Endodermal cell (in vitro differentiated cells): ENCODE measurements at places on chromosomes 12 and 14.
A peak's percentile ranks its signal among the peaks of the same experiment; 100 is the strongest.

- no peaks in the 10 kb centered on the region for H3K36me3 ChIP-seq
- DNase-seq = no peak
- H3K27ac ChIP-seq = no peak overlapping the region
- H3K4me1 ChIP-seq = no peaks in the 10 kb centered on the region
- no peak overlapping the region for H3K4me3 ChIP-seq
- peaks cover 52% of the 10 kb centered on the region for H3K27me3 ChIP-seq
Observed at GRCh38 chr12:2049604-2050540, 2.9 kb upstream of the CACNA1C start.

DNA sequence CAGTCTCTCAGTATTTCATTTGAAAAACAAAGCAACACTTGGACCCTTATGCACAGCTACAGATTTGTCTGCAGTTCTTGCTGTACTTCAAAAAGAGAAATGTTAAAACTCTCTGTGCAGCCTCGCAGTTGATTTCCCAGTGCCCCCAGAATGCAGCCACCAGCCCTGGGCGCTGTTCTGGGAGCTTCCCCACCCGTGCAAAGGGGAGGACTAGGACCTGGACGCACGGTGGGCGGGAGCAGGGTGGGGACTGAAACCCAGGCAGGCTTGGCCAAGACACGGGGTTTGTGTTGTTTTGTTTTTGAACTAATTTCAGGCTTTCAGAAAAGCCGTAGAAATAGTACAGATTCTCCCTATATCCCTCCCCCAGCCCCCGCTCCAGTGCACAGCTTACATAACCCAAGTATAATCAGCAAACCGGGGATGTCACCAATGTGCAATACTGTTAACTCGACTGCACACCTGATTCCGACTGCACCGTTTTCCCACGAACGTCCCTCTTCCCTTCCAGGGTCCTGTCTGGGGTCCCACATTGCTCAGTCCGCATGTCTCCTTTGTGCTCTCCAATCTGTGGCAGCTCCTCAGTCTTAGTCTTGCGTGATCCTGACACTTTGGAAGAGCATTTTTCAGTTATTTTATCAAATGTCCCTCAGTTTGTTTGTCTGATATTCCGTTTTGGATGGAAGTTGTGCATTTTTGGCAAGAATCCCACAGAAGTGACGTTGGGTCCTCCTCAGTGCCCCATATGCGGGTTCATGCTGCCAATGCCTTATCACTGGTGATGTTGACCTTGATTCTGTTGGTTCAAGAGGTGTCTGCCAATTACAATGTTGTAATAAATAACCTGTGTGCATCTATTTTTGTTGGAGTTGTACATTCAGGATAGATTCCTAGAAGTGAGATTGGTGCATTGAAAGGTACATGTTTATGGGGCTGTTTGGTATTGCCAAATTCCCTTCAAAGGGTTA lies 95.9 kb downstream of the SETD3 start:
- H3K4me1 ChIP-seq = no peaks in the 10 kb centered on the region
- no peaks in the 10 kb centered on the region for H3K27me3 ChIP-seq
- peak; percentile 35 for DNase-seq
- H3K36me3 ChIP-seq = no peaks in the 10 kb centered on the region
- H3K4me3 ChIP-seq = no peak overlapping the region

DNA sequence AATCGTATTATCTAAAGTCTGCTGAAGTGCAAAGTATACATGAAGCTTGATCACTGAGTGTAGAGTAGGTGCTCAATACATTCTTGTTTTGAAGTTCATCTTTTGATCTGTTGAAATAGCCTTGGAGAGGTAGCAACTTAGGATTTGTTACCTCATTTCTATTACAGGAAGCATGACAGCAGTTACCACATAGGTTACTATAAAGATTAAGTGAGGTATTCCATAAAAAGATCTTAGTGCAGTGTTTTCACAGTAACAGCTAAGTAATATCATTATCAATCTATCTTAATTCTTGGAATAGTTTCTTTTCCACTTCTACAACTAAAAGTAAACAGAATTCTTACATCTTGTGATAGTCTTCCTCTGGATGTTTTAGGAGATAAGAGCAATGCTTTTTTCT lies 50.9 kb downstream of the BTBD7 start:
- no peak overlapping the region for H3K27ac ChIP-seq
- H3K36me3 ChIP-seq = peaks cover 22% of the 10 kb centered on the region
- no peaks in the 10 kb centered on the region for H3K27me3 ChIP-seq
- peaks cover 24% of the 10 kb centered on the region for H3K4me1 ChIP-seq
- H3K4me3 ChIP-seq = no peak overlapping the region
- DNase-seq = no peak

- H3K4me3 ChIP-seq = no peak overlapping the region
- H3K4me1 ChIP-seq = peaks cover 8% of the 10 kb centered on the region
- H3K27ac ChIP-seq = no peak overlapping the region
- DNase-seq = no peak
Observed at GRCh38 chr12:109709401-109709991, 4.1 kb upstream of the FAM222A start.

- no peaks in the 10 kb centered on the region for H3K27me3 ChIP-seq
- no peaks in the 10 kb centered on the region for H3K36me3 ChIP-seq
- no peak overlapping the region for H3K4me3 ChIP-seq
Observed at GRCh38 chr12:41277946-41278267, 89.8 kb downstream of the PDZRN4 start.

DNA sequence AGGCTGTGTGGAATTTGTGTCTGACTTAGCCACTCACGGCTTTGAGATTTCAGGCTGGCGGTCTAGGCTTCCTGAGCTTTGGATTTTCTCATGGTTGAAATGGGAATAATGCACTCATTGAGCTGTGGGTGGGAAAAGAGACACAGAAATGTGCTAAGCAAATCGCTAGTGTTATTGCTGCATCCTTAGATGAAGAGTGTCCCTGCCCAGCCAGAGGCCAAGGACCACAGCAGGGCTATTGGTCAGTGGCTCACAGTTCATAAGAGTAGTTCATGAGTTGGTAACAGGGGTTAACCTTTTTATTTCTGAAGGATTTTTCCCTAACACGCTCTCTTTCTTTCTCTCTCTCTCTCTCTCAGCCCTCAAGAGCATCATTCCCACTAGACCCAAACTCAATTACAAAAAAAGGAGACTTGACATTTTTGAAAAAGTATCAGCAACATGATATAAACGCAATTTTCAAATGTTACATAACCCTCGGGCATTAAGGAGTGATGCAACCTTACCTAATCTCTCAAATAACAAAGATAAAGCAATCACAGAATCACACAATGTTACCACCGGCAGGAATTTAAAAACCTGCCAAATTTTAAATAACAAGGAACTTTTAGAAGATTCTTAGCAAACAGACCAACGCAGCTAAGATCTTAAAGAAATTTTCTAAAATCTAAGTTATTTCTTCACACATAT lies 36.7 kb upstream of the RMST start:
- H3K27me3 ChIP-seq = no peaks in the 10 kb centered on the region
- no peaks in the 10 kb centered on the region for H3K36me3 ChIP-seq
- peaks cover 20% of the 10 kb centered on the region for H3K4me1 ChIP-seq
- DNase-seq = no peak

- H3K36me3 ChIP-seq = peaks cover 18% of the 10 kb centered on the region
- peak overlapping the region; percentile 87 for H3K4me3 ChIP-seq
- peak; percentile 54 for DNase-seq
Observed at GRCh38 chr14:95533391-95533821, 1.4 kb upstream of the GLRX5 start.

- H3K36me3 ChIP-seq = no peaks in the 10 kb centered on the region
- no peak overlapping the region for H3K27ac ChIP-seq
- DNase-seq = peak; percentile 90
- no peak overlapping the region for H3K4me3 ChIP-seq
- peaks cover 79% of the 10 kb centered on the region for H3K27me3 ChIP-seq
Observed at GRCh38 chr12:52258335-52258901, 16.0 kb upstream of the KRT86 start.

DNA sequence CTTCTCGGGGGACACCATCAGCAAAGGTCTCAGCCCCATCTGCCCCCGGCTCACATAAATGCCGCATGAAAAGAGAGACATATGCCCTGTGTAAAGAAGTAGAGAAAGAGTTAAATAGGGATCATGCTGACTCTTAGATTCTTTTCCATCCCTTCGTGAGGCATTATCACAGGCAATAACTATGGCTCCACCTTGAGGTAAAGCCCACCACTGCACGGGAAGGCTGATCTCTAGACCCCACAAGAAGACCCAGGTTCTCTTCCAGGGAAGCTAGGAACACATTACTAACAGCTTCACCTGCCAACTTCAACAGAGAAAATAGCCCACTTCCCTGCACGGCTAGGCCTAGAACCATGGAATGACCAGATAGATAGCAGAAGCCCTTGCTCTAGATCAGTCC lies 14.1 kb upstream of the NOP2 start:
- no peak overlapping the region for H3K27ac ChIP-seq
- H3K27me3 ChIP-seq = no peaks in the 10 kb centered on the region
- H3K36me3 ChIP-seq = peaks cover 81% of the 10 kb centered on the region
- DNase-seq = peak; percentile 78

DNA sequence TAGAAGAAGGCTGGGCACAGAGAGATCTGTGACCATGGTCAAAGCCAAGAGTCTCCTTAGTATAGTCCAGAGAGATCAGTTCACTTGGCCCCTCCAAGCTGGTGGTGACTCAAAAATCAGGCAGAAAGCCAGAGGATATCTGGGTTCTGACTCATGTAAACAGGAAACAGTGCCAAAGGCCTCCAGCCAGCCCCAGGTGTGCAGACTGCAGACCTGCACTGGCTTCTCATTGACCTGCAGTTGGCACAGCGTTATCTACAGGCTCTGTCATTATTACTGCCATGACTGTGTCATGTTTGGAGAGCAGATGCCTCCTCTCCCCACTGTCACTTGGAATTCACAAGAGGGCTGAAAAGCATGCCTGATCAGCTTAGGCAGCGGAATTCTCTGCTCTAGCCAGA lies 295.7 kb upstream of the PRKD1 start:
- no peak overlapping the region for H3K4me3 ChIP-seq
- H3K4me1 ChIP-seq = peaks cover 11% of the 10 kb centered on the region
- no peaks in the 10 kb centered on the region for H3K27me3 ChIP-seq
- H3K27ac ChIP-seq = no peak overlapping the region

DNA sequence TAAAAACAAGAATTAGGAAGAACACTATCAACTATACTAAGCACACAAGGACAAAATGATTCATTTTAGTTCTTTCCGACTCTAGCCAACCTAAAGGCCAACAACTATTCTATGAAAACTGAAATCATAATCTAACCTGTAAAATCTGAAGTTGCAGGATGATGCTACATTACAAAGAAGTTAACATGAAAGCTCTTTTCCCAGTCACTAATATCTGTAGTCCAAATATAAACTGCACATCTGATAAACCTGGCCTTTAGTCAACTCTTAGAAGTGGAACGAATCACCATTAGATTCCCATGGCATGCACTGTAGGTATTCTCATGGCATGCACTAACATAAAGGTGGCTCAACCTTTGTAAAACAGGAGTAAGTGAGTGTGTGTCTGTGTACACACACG lies 41.7 kb downstream of the BLTP3B start:
- no peaks in the 10 kb centered on the region for H3K27me3 ChIP-seq
- peaks cover 55% of the 10 kb centered on the region for H3K36me3 ChIP-seq
- no peak overlapping the region for H3K27ac ChIP-seq
- no peaks in the 10 kb centered on the region for H3K4me1 ChIP-seq
- no peak overlapping the region for H3K4me3 ChIP-seq
- no peak for DNase-seq

GRCh38 chr12:24919346-24920001 lies 29.4 kb downstream of the BCAT1 start:
- H3K27ac ChIP-seq = no peak overlapping the region
- no peak for DNase-seq
- no peaks in the 10 kb centered on the region for H3K27me3 ChIP-seq
- H3K4me3 ChIP-seq = peak overlapping the region; percentile 2

- H3K36me3 ChIP-seq = no peaks in the 10 kb centered on the region
- no peaks in the 10 kb centered on the region for H3K27me3 ChIP-seq
- H3K4me3 ChIP-seq = no peak overlapping the region
Observed at GRCh38 chr14:67889455-67889854, 69.9 kb downstream of the RAD51B start.

DNA sequence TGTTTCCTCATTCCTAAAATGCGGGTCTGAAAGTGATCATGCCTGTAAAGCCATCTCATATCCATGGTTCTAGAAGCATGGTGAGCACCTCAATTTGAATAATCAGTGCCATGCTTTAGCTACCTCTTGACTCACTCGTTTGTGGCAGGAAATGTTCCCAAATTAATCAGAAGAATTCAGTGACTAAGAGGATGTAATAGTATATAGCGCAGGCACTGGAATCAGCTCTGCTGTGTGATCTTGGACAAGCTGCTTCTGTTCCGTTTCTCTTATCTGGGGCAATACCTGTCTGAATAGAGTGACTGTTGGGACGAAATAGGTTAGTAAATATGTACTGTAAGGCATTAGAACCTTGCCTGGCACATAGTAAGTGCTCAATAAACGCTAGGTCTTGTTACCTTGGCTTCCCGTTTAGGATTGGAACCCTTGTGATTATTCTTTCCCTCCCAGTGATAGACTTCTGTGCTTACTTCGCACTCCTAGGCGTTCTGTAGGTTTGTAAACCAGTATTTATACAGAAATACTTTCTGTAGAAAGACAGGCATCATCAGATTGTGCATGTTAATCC lies 820 bp upstream of the SMAGP start:
- H3K4me1 ChIP-seq = no peaks in the 10 kb centered on the region
- peaks cover 6% of the 10 kb centered on the region for H3K36me3 ChIP-seq
- DNase-seq = no peak
- peak overlapping the region; percentile 90 for H3K4me3 ChIP-seq
- H3K27me3 ChIP-seq = no peaks in the 10 kb centered on the region
- H3K27ac ChIP-seq = no peak overlapping the region

DNA sequence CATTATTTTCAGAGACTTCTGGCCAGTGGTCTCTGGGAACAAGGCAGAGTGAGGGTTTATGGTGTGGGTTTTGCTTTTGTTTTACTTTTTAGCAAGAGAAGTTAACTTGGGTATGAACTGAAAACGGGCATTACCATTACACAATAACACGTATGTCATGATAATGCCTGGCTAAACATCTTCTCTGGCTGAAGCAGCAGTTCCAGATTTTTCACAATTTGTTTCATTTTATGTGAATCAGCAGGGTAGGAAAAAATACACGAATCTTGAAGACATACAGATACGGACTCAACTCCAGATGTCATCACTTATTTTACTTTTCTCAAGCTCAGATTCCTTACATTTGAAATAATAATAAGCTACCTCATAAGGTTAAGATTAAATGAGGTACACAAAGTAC lies 2.5 kb upstream of the PCNX4 start:
- no peaks in the 10 kb centered on the region for H3K27me3 ChIP-seq
- H3K4me1 ChIP-seq = no peaks in the 10 kb centered on the region
- no peak for DNase-seq

DNA sequence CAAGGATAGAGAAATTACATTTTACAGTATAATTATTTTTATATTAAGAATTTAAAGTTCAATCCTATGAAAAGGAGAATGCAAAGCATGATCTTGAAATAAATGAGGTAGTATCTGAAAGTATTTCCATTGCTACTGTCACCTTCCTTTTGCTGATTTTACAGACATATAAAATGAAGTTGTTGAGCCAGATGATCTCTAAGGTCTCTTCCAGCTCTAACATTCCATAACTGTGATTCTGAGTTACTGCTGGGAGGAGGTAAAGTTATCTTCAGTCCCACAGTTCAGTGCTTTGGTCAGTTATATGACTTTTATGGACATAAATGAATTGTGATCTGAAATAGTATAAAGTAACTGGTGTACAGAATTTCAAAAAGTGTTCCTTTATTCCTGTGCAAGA lies 52.8 kb downstream of the SLC38A6 start:
- H3K27me3 ChIP-seq = no peaks in the 10 kb centered on the region
- no peak overlapping the region for H3K27ac ChIP-seq
- H3K4me3 ChIP-seq = no peak overlapping the region
- DNase-seq = no peak

- peaks cover 33% of the 10 kb centered on the region for H3K27me3 ChIP-seq
- H3K4me1 ChIP-seq = no peaks in the 10 kb centered on the region
- no peak for DNase-seq
- no peak overlapping the region for H3K4me3 ChIP-seq
- H3K36me3 ChIP-seq = no peaks in the 10 kb centered on the region
Observed at GRCh38 chr14:103273745-103274615, 60.1 kb upstream of the EIF5 start.
